Retina (tissue), 1 donor: ENCODE measurements at places on chromosomes 11 and 22.

DNA sequence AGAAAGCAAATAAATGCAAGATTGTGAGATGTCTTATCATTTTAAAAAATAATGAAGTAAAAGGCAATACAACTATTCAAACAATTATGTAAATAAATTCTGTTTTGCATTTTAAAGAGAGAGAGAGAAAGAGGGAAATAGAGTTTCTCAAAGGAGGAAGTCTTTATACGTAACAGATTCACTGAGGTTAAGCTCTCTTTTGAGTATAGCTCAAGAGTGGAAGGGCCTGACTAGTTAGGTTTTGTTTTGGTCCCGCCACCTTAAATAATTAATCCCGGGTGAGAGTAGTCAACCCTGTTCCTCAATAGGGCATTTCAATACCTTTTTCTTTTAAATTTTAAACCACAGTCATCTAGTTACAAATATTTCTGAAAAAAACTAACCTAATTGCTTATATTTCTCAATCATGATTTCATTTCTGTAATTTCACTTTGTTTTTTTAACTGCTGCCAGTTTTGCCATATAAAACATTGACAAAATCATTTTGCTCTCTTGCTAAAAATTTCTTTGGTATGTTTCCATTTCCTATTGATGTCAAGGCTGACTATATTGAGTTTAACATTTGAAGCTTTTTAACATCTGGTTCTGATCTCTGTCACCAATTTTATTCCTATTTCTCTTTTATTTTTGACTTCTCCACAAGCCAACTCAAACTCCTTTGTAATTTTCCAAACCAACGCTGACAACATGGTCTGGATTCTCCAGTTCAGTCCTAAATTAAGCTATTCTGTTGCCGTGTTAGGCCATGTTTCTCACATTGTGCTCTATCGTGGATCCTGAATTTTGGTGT, 10.3 kb downstream of the OR10D3 start:
- DNase-seq = no peak

DNA sequence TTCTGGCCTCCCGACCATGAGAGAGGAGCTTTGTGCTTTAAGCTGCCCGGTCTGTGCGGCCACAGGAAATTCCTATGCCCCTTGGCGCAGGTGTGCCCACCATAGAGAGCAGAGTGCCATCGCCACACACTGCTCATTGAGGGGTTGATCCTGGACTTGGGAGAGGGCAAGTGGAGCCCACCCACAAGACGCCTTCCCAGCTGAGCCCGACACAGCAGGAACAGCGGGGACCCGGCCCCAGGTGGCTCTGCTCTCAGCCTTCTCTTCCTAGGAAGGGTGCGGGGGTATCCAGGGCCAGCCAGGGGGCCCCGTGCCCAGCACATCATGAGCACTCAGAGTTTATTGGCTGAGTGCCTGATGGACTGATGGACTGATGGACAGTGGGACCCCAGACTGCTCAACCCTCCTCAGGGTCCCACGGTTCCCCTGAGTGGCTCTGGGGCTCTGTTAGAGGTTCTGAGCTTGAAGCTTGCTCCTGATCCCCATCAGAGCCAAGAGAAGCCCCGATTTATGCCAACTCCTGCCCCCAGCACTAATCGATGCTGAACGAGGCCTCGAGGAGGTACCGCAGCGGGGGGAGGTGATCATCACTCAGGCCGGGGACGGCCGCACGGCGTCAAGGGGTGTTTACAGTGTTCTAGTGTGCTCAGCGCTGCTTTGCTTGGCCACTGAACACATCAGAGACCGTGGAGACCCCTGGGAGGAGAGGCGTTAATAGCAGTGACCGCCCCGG, 13.5 kb upstream of the MRGPRD start:
- DNase-seq = no peak

- peak; percentile 71 for DNase-seq
Measured at GRCh38 chr22:27797520-27798391, 3.8 kb downstream of the MN1 start.

DNA sequence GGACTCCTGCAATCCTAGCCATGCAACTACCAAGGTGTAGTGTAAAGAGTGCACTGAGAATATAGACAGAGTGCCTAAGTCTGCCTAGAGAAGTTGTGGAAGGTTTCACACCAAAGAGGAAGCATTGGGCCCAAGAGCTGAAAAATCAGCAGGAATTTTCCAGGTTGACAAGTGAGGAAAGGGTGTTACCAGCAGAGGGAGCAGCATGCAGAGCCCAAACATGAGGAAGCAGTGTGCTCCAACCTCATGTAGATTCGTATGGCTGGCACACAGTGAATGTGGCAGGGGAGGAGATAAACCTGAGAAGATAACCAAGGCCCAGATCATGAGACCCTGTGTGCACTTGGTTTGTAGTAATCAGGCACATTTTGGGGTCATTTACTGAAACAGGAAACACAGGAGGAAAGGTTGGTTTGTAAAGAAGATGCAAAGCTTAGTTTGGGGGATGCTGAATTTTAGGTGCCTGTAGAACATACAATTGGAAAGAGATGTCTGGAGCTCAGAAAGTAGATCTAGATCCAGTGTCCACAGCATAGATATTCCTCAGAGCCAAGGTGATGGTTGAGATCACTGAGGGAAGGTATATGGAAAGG, 1.7 kb downstream of the HPX start:
- peak; percentile 34 for DNase-seq

GRCh38 chr11:76791861-76792260, 8.7 kb downstream of the TSKU start:
- no peak for DNase-seq

- no peak for DNase-seq
Measured at GRCh38 chr11:132220474-132220873, 850.1 kb downstream of the NTM start.

DNA sequence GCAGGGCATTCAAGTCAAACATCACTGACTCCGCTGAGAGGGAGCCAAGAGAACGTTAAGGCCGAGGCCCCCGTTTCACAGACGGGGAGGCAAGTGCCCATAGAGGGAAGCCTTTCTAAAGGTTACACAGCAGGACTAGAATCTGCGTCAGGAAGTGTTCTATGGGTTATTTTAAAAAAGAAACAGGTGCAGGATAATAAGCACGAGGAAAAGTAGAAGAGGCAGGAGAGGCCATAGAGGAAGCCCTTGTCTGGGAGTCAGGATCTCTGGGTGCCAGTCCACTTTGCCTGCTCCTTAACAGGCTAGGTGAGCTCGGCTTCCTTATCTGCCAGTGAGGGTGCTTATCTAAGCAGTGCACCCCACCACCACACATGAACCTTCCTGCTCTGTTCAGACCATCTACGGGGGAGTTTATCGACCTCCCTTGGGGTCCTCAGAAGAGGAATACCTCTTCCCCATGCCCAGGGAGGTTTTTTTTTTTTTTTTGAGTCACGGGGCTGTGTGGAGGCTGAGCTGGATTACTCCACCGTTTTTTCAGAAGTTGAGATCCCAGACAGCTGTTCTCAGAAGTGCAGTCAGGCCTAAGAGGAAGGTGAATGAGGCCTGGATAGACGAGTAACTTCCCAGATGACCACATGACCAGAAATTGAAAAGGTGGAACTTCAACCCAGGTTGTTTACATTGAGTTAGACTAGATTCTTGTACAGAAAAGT, 1.2 kb upstream of the FCHSD2 start:
- no peak for DNase-seq

DNA sequence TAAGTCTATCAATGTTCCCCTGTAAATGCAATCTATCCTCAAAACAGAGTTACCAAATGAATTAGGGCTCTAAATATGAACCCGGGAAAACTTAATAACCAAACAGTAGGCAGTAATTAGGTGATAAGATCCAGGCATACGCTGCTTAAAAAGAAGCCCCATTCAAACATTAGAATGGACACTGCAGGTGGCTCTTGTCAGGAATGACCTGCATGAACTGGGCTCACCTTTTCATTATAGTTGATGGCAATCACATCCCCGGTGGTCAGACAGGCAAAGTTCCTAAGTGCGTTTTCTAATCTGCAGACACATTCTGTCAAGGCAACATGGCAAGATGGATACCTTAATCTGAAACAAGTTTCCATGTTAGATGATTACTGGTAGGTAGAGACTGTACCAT, 14.0 kb downstream of the UFD1 start:
- DNase-seq = no peak

GRCh38 chr11:721741-722345, 15.8 kb downstream of the EPS8L2 start:
- no peak for DNase-seq

DNA sequence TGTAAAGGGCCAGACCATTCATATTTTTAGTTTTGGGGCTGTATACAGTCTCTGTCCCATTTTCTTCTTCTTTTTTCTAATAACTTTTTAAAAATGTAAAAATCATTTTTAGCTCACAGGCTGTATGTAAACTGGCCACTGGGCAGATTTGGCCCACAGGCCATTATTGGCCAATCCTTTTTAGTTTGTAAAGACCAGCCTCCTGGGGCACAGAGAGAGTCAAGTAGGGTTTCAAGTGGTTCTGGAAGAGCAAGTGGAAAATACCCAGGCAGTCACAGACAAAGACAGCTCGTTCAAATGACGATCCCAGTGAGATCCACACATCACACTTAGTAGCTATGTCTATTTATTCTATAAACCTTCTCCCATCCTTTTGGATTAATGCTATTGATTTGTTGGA, 150.2 kb upstream of the ARHGAP20 start:
- no peak for DNase-seq

GRCh38 chr11:45939836-45940235, 17.4 kb downstream of the LARGE2 start:
- DNase-seq = no peak

DNA sequence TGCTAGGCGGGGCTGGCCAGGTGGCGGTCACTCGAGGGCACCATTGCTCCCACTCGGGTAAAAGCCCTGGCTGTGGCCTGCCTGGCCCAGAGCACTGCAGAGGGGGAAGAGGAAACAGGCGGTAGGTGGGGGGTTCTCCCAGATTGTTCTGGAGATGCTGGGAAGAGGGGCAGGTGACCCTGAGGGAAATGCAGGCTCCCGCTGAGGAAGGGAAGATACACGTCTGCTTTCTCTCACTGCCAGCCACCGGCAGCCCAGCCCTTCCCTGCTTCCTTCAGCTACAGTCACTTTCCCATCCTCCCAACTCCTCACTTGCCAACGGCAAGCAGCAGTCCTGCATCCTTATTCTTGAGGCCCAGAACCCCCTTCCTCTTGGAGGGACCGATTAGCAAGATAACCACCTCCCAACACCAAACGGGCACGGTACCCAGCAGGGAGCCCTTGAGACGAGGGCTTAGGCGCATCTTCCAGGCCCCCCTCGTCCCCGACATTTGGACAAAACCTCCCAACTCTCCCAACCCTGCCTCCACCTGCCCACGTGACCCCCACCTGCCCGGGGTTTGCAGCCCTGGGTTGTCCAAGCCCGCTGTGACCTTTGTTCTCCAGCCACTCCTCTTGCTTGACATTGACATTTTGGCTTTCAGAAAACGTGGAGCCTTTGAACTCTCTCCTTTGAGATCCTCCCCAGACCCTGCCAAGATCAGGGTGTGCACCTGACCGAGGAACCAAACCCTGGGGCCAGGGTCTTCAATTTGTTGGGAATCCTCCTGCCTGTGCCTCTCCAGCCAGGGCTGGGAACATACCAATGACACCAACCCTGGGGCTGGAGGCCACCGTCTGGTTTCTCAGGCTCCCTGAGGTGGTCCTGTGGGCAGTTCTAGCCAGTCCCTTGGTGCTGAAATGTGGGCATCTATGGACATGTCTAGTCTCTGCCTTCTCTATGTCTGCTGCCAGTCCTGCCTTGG, 48.8 kb upstream of the TTLL12 start:
- DNase-seq = no peak
